ENCODE measurements at places on chromosomes 2 and 18. TPM values are rescaled to one million over a fixed set of nuclear protein-coding genes. Genes with fewer than 3 reads are reported as not detected.

The RAB6C gene
- not detected for total RNA-seq

The PKDCC gene
- total RNA-seq, result 65.5 TPM

The NEU4 gene
- 0.23 TPM for total RNA-seq

The TOGARAM2 gene
- 0.72 TPM for total RNA-seq

The NEU2 gene
- total RNA-seq, result not detected

The PRKAG3 gene
- total RNA-seq, result not detected

The POMC gene
- total RNA-seq, result 3.3 TPM

The C2orf66 gene
- total RNA-seq, result 0.38 TPM

The SPATA3 gene
- not detected for total RNA-seq

The LCT gene
- total RNA-seq, result not detected

The TEKT4 gene
- total RNA-seq, result not detected

The PPM1G gene
- 51.8 TPM for total RNA-seq

- DNase-seq, result no peak
Measured at GRCh38 chr2:151976945-151977353, 121.9 kb downstream of the CACNB4 start.

GRCh38 chr2:43559391-43560230 is 36.2 kb downstream of the THADA start:
- no peak for DNase-seq

DNA sequence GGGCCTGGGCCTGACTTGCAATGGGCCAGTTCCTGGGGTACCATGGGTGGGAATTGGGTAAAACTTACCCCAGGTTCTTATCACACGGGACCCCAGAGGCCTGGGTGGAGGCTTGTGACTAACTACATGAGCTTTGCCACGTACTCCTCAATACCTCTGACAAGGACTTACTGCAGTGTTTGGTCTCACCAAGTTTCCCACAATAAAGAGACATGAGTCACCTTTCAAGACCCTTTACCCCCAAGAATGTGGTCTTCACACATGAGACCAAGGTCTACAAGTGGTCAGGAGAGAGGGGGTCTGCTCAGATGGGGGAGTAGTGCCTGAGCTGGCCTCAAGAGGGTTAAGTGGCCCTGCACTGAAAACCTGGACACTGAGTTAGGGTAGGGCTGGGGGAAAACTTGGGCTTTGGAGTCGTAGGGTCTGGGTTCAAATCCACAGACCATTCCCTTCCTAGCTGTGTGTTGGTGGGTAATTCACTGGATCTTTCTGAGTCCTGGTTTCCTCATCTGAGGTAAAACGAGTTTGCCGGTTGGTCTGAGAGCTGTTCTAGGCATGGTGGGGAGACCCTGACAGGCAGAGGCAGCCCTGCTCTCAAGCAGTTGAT is 2.0 kb upstream of the GNLY start:
- no peak for DNase-seq

GRCh38 chr2:186891185-186891621 is 42.2 kb upstream of the ZSWIM2 start:
- no peak for DNase-seq

DNA sequence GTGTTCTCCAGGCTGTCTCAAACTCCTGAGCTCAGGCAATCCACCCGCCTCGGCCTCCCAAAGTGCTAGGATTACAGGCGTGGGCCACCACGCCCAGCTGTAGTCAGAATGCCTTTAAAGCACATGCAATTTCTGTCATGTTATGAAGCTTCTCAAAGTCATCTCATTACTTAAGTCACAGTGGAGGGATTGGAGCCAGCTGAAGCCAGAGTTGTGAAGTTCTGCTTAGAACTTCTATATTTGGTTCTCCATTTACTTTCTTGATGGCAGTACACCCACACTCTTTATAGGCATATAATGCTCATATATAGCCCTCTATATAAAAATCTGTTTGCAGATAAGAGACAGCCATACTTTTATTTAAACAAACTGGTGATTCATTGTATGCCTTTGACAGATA is 68.8 kb upstream of the CWC22 start:
- no peak for DNase-seq

DNA sequence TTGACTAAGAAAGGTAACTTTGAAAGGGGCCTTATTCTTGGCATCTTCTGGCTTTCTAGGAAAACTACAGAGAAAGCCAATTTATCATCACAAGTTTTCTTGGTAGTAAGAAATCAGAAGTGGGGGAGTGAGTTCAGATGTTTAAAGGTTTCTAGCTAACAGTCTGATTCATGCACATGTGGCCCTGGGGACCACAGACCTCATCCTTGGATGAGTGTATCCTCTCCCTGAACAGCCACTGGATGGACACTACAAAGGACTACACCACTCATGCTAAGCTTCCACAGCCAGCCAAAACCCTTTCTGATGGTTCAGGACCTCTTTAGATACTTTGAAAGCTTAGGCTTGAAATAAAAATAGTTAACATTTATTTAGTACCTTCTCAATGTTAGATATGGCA is 218.3 kb upstream of the STK17B start:
- DNase-seq, result no peak

GRCh38 chr2:15092691-15093090 is 460.2 kb downstream of the LRATD1 start:
- DNase-seq, result no peak

- no peak for DNase-seq
Measured at GRCh38 chr2:26989156-26989555, 18.7 kb downstream of the MAPRE3 start.

GRCh38 chr2:207334301-207334623 is 168.5 kb upstream of the KLF7 start:
- DNase-seq, result no peak

DNA sequence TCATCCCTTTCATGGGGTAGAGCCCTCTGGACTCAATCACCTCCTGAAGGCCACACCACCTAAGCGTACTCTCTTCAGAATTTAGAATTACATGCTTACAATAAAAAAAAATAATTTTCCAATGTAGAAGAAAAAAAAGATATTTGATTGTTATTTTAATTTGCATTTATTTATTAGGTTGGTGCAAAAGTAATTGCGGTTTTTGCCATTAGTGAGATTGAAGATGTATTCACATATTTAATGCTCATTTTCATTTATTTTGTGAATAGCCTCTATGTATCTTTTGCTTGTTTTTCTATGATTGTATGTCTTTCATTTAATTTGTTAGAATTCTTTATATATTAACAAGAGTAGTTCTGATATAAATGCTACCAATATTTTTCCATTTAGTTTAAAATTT is 220.5 kb downstream of the RND3 start:
- no peak for DNase-seq

DNA sequence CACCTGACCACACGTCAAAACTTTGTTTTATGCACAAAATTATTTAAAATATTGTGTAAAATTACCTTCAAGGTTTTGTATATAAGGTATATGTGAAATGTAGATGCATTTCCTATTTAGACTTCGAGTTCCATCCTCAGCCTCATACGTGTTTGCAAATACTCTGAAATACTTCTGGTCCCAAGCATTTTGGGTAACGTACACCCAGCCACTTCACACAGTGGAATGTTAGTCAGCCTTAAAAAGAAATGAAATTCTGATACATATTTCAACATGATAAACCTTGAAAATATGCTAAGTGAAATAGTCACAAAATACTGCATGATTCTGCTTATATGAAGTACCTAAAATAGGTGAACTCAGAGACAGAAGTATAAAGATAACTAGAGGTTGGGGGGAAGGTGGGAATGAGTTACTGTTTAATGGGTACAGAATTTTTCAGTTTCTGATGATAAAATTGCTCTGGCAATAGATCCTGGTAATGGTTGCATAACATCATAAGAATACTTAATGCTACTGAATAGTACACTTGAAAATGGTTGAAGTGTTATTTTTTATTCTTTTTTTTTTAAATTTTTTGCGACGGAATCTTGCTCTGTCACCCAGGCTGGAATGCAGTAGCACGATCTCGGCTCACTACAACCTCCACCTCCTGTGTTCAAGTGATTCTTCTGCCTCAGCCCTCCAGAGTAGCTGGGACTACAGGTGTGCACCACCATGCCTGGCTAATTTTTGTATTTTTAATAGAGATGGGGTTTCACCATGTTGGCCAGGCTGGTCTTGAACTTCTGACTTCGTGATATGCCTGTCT is 24.0 kb downstream of the NOP58 start:
- DNase-seq, result no peak

- no peak for DNase-seq
Measured at GRCh38 chr2:129896226-129897100, 83.0 kb upstream of the RAB6C start.

- DNase-seq, result no peak
Measured at GRCh38 chr2:206040525-206040924, 45.4 kb downstream of the INO80D start.

- peak; percentile 92 for DNase-seq
Measured at GRCh38 chr18:9708057-9708433, at the start of gene RAB31. Gene RAB31, plus strand, starts transcription at chr18:9708301. Its CDS starts 105 bp downstream, at chr18:9708406.

GRCh38 chr2:37148325-37148724 is 8.5 kb downstream of the EIF2AK2 start:
- DNase-seq, result no peak

GRCh38 chr2:46992776-46993175 is 77.2 kb upstream of the MCFD2 start:
- no peak for DNase-seq

DNA sequence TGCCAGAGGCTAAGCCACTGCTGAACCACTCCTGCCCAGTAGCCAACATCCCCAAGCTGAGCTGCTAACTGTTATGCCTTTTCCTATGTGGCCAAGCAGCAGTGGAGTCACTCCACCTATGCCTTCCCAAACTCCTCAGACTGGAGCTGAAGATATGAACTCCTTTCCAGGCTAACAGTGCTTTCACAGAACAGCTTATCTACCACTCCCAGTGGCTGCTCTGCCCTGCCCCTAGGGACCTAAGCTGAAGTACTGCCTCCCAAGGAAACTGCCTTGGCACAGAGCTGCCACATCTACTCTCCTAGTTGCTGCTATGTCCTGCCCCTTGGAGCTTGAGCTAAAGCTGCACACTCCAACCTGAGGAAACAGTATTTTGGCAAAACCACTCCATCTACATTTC is 275.9 kb downstream of the RBM43 start:
- no peak for DNase-seq

DNA sequence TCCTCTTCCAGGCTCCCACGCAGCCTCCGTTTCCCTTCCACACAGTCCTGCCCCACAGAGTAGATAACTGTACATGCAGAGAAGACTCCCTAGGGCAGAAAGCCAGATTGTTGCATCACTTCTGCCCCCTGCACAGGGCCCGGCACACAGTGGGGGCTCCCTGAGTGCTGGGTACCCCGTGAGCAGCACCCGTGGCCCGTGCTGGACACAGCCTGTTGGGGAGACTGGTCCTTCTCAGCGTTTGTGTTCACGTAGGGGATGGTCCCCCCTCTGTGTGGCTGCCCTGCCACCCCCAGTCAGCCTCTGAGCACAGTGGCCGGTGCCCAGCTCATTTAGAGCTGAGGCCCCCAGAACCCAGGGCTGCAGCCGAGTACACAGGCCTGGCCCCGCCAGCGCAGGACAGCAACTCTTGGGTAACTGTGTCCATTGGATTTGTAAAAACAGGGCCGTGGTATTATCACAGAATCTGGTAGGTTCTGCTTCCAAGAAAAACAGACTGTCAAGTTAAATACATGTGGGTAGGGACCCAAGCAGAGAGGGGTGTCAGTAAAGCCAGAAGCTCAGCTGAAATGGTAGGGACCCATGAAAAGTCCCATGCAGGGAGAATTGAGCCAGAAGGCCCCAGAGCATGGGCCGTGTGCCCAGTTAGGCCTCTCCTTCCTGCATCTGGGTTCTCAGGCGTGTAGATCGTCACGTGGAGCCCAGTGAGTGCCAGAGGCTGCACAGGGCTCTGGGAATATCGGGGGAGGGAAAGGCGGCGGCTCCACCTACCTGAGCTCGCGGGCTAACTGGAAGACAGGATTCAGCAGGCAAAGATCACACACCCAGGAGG is 257.3 kb downstream of the ATAD2B start:
- peak; percentile 80 for DNase-seq

DNA sequence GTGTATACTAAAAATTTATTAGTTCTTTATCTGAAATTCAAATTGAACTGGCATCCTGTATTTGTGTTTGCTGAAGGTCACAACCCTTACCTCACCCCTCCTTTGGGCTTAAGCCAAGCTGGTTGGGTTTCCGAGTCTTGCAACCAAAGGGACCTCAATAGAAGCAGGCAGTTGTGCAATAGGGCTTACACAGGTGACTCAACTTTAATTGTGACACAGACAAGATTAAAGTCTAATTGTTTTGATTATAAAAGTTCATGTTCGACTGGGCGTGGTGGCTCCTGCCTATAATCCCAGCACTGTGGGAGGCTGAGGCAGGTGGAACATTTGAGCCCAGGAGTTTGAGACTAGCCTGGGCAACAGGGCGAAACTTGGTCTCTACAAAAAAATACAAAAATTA is 71.5 kb downstream of the RAB31 start:
- no peak for DNase-seq

- DNase-seq, result no peak
Measured at GRCh38 chr2:100702438-100703109, 117.4 kb upstream of the NPAS2 start.

DNA sequence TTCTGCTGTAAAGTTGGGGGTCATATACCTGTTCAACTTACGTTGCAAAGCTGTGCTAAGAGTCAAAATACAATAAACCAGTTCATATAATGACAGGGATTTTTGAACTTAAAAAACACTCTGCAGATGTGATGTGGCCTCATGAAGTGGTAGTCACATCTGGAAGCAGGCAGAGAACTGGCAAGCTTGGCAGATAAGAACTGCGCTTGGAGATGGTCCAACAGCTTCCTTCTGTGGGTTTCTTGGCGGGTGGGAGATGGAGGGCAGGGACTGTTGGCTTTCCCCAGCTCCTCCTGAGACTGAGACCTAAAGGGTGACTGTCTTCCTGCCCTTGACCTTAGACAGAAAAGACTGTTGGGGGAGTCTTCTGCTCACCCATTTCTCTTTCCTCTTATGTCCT is 140.4 kb downstream of the CTIF start:
- no peak for DNase-seq

DNA sequence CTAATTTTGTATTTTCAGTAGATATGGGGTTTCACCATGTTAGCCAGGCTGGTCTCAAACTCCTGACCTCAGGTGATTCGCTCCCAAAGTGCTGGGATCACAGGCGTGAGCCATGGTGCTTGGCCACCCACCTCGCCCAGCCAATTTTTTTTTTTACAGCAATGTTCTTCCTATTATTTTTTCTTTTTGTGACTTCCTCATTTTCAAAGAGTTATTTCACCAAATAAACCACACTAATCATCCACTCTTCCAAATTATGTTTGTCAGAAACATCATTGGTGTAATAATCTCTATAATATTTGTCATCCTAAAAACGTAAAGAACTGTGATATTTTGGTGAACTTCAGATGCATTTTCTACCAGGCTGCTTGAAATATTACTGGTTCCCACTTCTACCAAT is 16.3 kb upstream of the PDCL3 start:
- no peak for DNase-seq

- DNase-seq, result no peak
Measured at GRCh38 chr2:29469516-29469915, 354.3 kb downstream of the CLIP4 start.

- no peak for DNase-seq
Measured at GRCh38 chr2:189834059-189834458, 49.8 kb downstream of the PMS1 start.

GRCh38 chr18:60339018-60339417 is 33.6 kb downstream of the MC4R start:
- no peak for DNase-seq

DNA sequence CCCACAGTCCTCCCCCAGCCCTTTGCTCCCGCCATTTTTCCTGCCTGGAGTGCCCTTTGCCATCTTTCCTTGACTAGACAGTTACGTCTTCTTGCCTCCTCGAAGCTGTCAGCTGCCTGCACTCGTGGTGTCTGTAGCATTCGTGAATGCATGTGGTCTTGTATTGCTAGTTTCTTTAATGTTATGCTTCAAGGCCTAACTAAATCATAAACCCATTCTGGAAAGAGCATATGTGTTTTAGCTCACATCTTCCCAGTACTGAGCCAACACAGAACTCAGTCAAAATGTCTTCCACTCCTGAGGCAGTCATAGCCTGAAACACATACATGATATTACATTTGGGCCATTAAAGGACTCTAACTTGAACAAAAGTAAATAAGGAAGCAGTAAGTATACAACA is 35.6 kb downstream of the SPC25 start:
- DNase-seq, result no peak

Data from upper lobe of right lung (tissue), 1 donor.